Stimulated activated CD8-positive, alpha-beta memory T cell treated with anti-CD3 and anti-CD28 coated beads, Interleukin-7, amount 100 ng/mL, for 1 hour (primary cell): ENCODE measurements at places on chromosomes 6 and 20.

- DNase-seq, result no peak
Observed at GRCh38 chr6:155710704-155711103, 255.1 kb upstream of the NOX3 start.

DNA sequence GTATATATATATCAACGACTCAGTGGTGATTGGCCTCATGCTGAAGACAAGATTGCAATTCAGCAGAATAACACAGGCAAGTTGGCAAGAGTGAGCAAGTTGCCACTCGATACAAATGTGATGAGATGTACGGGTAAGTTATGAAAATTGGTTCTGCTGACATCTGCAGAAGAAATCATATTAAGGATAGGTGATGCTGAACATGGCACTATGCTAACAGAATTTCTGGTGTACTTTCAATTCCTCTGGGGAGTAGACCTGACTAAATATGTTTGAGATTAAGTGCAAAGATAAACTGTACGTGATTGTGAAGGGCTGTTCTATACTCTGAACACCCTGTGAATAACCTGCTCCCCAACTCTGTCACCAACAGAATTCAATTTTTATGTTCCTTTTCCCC is 758.2 kb downstream of the TBC1D32 start:
- DNase-seq, result no peak

DNA sequence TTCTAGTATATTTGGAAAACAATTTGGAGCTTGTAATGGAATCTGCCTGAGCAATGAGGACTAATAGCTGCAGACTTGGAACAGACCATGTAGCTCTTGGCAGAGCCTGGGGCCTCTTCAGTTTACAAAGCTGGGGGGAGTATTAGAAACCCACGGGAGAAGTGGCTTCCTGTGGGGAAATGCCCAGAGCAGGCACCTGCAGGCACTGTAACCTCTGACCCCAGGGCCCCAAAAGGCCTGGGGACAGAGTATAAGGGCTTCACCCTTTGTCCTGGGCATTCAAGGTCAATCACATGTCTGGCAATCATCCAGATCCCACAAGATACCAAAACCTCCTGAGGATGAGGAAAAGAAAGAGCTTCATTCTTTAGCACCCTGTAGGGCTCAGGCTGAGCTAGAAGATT is 19.4 kb downstream of the PKIG start:
- DNase-seq, result no peak

DNA sequence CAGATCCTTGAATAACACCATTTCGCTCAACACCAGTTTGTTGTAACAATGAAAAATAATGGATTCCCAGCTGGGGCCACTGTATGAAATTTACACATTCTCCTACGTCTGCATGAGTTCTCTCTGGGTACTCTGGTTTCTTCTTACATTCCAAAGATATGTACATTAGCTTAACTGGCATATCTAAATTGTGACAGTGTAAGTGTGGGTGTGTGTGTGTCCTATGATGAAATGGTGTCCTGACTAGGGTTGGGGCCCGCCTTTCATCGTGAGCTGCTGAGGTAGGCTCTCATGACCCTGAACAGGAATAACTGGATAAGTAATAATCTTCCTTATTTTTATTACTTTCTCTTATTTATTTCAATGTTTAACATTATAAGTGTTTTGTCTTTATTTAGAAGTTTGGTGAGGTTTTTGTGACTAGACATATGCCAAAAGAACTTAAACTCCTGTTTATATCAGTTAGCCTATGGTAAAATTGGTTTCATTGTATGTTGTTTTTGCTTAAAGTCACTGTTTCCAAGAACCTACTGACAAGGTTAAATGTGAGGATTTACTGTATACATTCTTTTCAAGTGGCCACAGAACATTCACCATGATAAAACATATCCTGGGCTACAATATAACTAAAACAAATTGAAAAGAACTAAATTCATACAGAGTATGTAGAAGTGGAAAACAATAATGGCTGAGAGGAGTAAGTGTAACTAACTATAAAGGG is 42.4 kb downstream of the RBL1 start:
- no peak for DNase-seq

GRCh38 chr6:169216830-169217229 is 36.8 kb downstream of the THBS2 start:
- no peak for DNase-seq

DNA sequence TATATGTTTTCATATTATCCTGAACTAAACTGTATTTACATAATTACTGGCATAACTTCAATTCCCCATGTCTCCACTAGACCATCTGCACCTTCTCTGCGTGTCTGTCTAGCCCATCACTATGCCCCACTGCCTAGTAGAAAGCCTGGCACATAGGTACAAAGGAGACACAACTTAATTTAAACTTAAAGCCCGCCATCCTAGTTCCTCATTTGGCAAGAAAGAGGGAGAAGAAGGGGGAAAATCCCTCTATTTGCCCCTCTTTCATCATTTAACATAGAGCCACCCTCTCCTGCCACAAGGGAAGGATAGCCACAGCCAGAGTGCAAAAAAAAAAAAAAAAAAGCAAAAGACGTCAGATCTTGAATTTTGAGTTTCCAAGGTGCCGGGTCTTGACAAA is 1.8 kb downstream of the PKIG start:
- no peak for DNase-seq

DNA sequence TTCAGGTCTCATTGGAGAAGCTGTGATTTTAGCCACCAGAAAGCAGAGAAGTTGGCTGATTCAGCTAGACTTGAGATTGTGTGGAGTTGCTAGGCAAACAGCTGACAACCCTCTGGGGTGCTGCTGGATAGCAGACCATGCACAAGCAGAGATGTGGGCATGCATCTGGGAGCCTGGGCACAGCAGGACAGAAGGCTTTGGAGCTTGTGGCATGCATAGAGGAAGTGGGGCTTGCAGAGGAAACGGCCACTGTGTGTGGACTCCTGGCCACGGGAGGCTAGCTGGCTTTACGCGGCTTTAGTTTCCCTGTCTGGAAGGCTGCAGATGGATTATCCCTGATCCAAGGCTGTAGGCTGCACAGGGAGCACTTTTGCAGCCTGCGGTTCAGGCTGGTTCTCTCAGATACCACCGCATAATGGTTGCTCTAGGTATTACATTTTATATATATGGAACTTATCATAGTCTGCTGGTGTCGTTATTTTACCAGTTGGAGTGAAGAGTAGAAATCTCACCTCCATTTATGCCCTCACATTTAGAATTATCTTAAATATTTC is 10.4 kb downstream of the ZNF831 start:
- DNase-seq, result no peak

- no peak for DNase-seq
Observed at GRCh38 chr6:49430866-49431265, 32.2 kb downstream of the MMUT start.

GRCh38 chr20:48387675-48388074 is 440.1 kb downstream of the PREX1 start:
- no peak for DNase-seq
